Fibroblast of skin of back (primary cell): ENCODE measurements at places on chromosomes 5 and 9.

DNA sequence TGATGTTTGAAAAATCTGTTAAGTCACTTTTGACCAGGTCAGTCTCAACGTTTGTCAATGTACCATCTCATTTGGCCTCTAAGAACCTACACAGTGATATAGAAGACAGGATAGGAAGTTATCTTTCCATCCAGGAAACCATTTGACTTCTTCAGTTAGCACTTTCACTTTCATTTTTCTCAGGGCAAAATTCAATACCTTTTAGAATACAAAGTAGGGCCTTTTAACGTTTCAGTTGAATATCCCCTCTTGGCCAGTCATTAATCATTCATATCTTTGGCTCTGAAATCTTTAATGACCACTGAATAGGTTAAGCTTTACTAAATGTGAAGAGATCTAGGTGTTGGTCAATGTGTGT, 101.1 kb upstream of the GNAQ start:
- no peak for DNase-seq

GRCh38 chr5:72296256-72296655, 23.8 kb downstream of the MRPS27 start:
- no peak for DNase-seq

- DNase-seq: peak; percentile 71
Measured at GRCh38 chr5:120160124-120160895, 303.8 kb upstream of the PRR16 start.

DNA sequence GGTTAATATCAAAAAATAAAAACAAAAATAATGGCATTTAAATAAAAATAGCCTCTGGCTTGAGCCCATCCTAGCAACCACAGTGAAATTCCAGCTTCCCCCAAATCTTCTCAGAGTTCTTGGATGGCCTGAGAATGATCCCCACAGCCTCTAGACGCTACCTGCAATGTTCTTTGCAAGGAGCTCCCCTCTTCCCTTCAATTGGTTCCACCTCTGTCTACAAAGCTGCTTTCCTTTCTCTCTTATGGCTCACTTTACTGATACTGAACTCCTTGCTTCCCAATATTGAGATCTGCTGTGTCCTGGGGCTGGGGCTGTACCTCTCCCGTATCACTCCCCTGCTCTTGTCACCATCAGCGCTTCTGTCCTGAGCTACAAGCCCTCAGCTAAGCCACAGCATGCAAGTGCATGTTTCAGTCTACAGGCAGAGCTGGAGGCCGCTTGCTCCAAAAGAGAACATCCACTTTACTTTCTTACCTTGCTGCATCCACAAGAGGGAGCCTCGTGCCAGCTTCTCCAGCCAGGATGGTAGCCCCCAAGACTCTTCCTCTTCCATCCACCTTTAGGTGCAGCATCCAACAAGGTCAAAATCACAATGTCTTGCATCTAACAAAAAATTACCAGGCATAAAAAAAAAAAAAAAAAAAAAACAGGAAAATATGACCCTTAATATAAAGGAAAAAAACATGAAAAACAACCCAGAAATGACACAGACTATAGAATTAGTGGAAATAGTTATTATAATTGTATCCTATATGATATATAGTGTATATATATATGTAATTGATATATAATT, 57.4 kb upstream of the PRSS3 start:
- peak; percentile 59 for DNase-seq

- no peak for DNase-seq
Measured at GRCh38 chr9:70260007-70260443, 1.2 kb downstream of the SMC5 start.

- DNase-seq: no peak
Measured at GRCh38 chr9:137220317-137221094, 1.5 kb downstream of the RNF208 start.

DNA sequence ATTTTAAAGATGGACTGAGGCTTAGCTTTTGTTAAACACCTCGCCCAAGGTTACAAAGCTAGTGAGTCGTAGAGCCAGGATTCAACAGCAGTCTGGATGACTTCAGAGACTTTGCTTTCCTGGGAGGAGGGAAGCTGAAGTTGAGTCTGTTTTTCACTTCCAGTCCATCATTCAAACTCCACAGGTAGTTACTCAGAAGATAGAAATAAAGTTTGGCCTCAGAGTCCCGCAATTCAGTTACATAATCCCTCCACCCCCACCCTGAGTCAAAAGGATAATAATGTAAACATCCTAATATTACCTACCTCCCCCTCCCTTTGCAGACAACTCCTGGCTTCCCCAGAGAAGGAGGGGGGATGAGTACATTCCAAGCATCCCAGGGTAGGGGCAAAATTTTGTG, 8.1 kb downstream of the HBEGF start:
- DNase-seq: no peak

- peak; percentile 49 for DNase-seq
Measured at GRCh38 chr5:137629646-137630045, 106.2 kb downstream of the KLHL3 start.

GRCh38 chr5:7857926-7858632, 7.1 kb upstream of the CFAP90 start:
- no peak for DNase-seq

GRCh38 chr5:35197351-35197750, 32.9 kb downstream of the PRLR start:
- no peak for DNase-seq

DNA sequence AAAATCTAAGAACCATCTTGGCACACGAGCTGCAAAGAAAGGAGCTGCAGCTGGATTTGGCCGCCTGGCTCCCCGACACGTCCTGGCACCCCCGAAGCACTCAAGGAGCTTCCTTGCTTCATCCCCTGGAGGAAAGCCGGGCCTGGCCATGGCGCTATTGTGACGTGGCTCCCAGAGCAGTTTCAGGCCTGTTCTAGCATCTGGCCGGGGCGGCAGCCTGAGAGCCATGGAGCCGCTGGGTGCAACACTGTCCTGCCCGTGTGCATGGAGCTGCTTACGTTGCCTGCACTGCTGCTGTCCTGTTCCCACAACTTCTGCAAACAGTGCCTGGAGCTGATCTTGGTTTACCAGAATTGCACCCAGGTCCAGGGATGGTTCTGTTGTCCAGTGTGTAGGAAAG, 63.5 kb downstream of the PTPDC1 start:
- no peak for DNase-seq

DNA sequence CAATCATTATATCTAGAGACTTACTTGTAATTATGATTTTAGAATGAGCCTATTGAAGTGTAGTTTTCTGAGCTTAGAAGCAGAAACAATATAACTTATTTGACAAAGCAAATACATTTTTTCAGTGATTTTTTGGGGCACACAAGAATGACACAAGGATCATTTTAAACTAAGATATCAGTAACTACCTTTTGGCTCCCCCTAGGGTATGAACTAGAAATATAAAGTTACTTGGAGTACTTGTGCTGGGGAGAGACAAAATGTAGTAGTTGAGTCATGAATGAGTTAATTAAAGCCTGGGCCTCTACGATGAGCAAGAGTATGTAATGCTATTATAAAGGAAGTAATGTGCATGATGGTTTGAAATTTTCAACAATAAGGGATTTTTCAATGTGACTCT, 1244.1 kb upstream of the ACO1 start:
- DNase-seq: peak; percentile 54

GRCh38 chr5:112109331-112110007, 309.6 kb downstream of the EPB41L4A start:
- DNase-seq: peak; percentile 22

GRCh38 chr5:135842737-135843136, 8.3 kb downstream of the SLC25A48 start:
- no peak for DNase-seq

GRCh38 chr9:21527579-21527978, 45.5 kb upstream of the IFNE start:
- DNase-seq: no peak

DNA sequence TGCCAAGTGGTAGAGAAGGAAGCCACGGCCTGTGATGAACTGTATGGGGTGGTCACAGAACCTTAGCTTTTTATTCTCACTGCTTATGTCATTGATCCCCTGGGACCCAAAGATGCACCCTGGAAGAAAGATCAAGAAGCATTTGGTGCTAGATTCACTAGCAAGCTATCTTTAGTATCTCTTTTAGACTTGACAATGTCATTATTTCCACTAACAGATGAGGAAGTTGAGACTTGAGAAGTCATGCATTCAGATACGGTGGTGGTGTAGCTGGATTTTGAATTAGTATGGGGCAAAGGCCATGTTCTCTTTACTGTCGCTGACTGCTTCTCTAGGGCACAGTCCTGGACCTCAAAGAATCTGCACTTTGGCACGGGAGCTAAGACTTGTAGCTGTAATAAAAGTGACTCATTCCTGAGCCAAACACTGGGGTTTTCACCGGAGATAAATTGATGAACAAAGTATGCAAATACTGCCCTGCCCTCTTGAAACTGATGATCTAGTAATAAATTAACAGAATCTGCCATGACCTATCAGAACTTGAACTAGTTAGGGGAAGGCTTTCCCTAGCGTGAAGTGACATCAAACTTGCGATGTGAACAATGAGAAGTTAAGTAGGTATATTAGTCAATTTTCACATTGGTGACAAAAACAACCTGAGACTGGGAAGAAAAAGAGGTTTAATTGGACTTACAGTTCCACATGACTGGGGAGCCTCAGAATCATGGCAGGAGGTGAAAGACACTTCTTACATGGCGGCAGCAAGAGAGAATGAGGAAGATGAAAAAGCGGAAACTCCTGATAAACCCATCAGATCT, 5.4 kb downstream of the GDA start:
- DNase-seq: no peak

DNA sequence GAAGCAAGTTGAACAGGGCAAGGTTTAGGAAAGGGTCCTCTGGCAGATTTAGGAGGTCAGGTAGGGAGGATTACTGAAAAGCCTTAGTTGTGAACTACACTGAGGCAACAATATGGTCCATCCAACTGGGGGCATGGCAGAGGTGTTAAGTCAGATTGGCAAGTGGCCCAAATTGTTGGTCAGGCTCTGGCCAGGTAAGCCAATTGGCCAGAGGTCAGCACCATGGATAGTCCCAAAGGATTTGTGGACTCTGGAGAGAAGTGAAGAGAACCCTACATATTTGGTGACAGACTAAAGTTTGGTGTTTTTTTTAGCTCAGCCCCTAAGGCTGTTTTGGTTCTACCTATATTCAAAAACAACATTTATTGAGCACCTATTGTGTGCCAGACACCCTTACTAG, 39.1 kb upstream of the RASGRF2 start:
- no peak for DNase-seq

DNA sequence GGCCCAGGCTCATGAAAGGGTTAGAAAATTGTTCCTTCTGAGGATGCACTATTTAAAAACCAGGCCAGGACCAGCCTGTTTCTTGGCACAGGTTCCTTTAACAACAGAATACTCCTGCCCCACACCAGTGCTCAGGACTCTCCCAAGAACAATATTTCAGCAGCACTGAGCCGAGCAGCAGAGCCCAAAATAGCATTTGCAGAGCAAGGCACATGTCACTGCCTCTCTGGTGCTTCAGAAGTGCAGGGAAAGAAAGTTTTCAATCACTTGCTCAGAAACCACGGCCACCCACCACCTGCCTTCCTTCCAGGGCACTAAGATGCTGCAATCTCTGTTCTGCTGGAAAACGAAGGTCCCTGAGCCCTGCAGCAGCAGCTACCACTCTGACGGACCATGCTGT, 77.6 kb downstream of the SIL1 start:
- DNase-seq: no peak

DNA sequence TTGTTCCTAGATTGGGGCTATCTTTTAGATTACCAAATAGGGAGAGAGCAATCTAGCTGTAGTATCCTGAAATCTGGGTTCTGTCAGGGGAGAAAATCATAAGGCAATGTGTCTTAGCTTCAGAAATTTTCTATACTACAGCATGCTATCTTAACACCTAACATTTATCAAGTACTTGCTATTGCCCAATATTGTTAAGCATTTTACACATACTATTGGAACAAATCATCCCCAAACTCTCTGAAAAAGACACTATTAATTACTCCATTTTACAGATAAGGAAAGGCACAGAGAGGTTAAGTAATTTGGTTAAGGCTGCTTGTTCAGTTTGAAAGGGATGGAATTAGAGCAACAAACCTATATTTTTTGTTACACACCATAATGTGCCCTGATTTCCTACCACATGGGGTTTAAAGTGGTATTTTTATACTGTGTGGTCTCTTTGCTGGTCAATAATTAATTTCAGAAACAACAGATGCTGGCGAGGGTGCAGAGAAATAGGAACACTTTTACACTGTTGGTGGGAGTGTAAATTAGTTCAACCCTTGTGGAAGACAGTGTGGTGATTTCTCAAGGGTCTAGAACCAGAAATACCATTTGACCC, 57.2 kb upstream of the RIC1 start:
- no peak for DNase-seq

DNA sequence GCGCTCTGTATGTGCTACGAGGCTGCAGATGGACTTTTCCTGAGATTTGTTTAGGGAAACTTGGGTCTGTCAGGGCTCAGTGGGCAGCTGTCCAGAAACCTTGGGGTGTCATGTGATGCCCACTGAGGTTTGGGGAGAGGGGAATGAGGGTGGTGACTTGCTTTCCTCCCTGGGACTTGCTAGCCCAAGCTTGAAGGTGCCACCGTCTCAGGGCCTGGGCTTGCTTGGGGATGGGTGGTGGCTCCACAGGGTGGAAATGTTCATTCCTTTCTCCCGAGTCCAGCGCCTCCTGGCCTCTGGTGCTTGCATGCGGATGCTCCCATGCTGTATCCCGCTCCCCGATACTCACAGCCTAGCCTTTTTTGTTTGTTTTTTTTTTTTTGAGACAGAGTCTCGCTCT, 33.3 kb downstream of the ZNF618 start:
- no peak for DNase-seq

GRCh38 chr5:100560860-100561259, 25.7 kb downstream of the FAM174A start:
- no peak for DNase-seq

DNA sequence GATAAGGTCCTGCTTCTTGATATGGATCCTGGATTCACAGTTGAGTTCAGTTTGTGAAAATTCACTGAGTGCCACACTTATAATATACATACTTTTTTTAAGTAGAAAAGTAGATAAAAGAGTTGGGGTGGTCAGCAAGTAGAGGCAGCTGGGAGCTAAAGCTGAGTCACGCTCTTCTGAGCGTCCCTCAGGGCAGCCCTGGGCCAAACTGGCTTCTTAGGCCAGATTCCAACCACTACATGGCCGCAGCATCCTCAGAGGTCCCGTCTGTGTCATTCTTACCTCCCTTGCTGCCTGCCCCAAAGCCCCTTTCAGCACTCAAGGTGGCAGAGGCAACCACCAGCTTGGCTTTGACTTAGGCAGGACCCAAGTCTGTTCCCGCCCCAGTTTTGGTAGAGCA, 123.3 kb upstream of the TBC1D2 start:
- DNase-seq: peak; percentile 45

- DNase-seq: no peak
Measured at GRCh38 chr9:127862075-127863011, 7.9 kb upstream of the ENG start.

GRCh38 chr5:50749181-50749580, 82.7 kb downstream of the PARP8 start:
- DNase-seq: no peak

DNA sequence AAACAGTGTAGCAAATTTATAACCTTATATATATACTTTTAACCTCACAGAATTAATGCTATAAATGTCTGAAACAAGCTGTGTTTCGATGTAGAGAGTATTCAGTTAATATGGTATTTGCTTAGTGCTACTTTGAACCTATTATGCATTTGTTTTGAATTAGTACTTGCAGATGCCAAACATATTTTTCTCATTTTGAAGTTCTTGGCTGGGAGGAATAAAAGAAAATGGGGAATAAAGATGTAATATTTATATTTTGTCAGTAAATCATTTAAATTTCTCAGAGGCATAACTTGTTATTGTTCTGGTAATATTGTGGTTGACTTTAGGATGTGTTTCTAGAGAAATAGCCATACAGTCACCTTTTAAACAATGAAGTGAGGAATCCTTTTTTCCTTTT, 175.9 kb upstream of the IZUMO3 start:
- DNase-seq: no peak

- DNase-seq: no peak
Measured at GRCh38 chr9:73327149-73327548, 175.5 kb downstream of the ANXA1 start.
